ENCODE measurements at places on chromosomes 5 and 9.

DNA sequence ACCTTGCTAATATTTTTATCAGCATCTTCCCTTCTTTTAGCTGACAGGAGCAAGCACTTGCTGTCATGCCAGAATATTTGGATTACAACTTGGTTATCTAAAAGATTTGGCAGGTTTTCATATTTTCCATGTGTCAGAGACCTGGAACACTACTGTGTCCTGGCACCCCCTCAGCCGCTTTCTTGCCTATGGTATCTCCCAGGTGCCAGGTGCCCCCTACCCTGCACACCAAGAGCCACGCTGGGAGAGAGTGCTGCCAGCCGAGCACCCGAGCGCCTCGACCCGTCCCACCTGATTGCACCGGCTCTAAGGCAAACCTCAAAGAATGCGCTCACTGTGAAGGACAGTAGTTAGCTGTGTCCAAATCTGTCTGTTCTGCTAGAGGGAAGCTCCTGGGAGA is 84.8 kb downstream of the GTF3C4 start:
- DNase-seq: no peak

GRCh38 chr5:12095808-12096281 is 191.6 kb upstream of the CTNND2 start:
- no peak for DNase-seq

DNA sequence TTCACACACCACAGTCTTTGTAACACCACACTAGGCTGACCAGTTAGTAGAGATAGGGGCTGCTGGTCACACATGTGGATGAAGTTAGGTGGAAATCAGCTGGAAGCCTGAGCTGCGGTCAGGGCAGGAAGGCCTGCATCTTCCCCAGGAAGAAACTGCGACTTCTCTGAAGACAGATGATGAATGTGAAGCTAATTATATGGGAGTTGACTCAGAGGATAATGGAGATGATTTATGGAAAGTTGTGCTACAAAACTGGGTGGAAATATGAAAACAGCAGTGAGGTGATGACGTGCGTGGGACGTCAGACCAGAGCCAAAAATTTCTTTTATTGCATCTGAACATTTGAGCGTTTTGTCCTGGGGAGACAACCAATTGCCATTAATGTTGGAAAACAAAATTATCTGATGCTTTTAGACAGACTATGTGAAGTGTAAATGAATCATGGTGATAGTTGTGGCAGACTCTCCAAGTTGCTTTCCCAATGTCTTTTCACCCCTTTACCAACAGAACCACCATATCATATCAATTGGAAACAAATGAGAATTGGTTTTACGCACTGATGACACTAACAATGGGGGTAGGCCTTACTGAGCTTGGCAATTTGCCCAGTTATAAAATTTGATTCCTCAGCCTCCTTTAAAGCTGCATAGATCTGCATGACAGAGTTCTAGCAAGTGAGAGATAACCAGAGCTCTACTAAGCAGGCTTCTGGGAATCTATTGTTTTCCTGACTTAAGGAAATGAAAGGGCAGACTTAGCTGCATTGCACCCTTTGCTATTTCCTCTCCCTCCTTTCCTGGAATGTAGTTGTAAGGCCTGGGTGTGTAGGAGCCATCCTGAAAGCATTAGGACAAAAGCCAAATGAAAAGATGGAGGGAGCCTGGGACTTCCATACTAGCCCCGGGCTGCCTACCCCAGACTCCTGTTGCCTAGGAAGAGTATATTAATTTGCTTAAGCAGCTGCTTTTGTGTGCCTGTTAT is 84.0 kb downstream of the RAB3C start:
- DNase-seq: no peak

DNA sequence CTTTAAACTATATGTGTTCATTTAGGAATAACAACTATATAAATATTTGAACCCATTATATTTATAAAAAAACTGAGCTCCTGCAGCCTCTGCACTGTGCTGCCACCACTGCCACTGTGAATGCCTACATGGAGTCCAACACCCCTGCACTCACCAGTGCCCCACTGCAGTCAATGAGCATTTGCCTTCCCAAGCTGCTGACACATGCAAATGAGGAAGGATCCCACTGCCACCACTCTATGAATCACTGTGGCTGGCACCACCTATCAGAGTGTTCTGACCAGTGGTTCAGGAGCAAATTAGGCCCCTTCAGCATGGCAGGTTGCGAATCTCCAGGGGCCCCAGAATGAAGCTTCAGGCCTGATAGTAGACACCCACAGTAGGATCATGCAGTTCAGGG is 9.1 kb downstream of the IFNA5 start:
- no peak for DNase-seq

- no peak for DNase-seq
Observed at GRCh38 chr5:158929552-158930218, 170.0 kb downstream of the EBF1 start.

GRCh38 chr9:77753180-77753579 is 105.1 kb upstream of the GNA14 start:
- DNase-seq: no peak

DNA sequence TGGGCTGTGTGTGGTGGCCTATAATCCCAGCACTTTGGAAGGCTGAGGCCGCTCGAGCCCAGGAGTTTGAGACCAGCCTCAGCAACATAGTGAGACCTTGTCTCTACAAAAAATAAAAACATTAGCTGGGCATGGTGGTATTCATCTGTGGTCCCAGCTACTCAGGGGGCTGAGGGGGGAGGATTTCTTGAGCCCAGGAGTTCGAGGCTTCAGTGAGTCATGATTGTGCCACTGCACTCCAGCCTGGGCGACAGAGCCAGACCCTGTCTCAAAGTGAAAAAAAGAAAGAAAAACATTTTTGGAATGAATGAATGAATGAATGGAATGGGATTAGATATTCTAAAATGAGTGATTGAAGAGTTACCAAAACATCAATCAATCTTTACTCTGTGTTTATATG is 85.8 kb downstream of the FGF1 start:
- no peak for DNase-seq

- no peak for DNase-seq
Observed at GRCh38 chr9:99858087-99858486, 36.4 kb downstream of the NR4A3 start.

DNA sequence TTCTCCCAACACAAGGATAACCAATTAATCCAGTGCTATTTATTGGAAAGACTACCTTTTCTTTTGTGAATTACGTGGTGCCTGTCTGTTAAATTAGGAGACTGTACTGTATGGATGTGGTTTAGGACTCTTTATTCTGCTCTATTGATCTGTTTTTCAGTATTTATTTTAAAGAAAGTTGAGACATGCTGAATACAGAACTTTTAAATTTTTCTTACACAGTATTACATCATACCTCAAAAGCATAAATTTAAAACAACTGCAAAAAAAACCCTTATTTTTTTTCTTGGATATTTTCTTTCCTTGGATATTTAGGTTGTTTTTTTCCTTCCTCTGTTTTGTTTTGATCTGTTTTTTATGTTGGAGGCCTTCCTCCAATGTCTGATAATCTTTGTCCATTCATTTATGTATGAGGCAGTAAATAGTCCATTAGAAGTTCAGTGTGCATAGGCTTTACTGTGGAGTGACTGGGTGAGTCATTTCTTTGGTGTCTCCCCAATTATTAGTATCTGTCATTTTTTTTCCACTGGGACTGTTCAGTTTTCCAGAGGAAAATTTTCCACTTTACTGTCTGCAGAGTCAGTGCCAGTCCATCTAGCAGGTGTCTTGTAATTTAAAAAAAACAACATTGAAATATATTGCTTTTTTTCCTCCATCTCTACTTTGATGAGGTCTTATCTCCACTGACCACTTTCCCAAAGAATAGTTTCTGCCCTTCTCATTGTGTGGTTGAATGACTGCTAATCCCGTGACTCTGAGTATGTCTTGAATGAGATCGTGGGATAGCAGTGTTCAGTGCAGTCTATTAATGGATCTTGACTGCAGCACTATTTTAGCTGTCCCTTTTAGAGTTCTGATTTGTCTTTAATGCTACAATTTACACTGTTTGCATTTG is 15.2 kb downstream of the CYSTM1 start:
- no peak for DNase-seq

DNA sequence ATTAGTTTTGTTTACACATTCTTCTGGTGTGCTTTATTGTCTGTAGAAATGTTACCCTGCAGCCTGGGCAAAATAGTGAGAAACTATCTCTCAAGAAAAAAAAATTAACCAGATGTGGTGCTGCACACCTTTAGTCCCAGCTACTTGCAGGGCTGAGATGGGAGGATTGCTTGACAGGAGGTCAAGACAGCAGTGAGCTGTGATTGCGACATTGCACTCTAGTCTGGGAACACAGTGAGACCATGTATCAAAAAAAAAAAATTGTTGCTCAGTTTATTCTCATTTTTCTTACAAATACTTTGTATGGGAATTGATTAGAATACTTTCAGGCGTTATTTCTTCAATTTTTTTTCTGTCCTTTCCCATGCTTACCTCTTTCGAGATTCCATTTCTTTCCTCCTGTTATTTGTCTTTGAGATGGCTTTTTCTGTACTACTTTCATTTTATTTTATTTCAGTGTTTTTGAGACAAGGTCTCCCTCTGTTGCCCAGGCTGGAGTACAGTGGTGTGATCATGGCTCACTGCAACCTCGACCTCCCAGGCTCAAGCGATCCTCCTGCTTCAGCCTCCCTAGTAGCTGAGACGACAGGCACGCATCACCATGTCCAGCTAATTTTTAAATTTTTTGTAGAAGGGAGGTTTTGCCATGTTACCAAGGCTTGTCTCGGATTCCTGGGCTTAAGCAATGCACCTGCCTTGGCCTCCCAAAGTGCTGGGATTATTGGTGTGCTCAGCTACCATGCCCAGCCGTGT is 24.9 kb downstream of the TENT2 start:
- DNase-seq: no peak

Data from NCI-H187 treated with DMSO at 0.1 percent for 48 hours (cell line).